ENCODE measurements at places on chromosomes 2 and 18. TPM values are rescaled to one million over a fixed set of nuclear protein-coding genes. Genes with fewer than 3 reads are reported as not detected.

GRCh38 chr2:39550701-39551285 is 113.7 kb upstream of the MAP4K3 start:
- DNase-seq = no peak

GRCh38 chr2:143148757-143149156 is 19.5 kb downstream of the ARHGAP15 start:
- no peak for DNase-seq

- DNase-seq = no peak
These were observed 24.9 kb upstream of the C1GALT1C1L start for GRCh38 chr2:43701111-43701510.

GRCh38 chr2:227623226-227623625 is 5.9 kb downstream of the SCYGR4 start:
- no peak for DNase-seq

DNA sequence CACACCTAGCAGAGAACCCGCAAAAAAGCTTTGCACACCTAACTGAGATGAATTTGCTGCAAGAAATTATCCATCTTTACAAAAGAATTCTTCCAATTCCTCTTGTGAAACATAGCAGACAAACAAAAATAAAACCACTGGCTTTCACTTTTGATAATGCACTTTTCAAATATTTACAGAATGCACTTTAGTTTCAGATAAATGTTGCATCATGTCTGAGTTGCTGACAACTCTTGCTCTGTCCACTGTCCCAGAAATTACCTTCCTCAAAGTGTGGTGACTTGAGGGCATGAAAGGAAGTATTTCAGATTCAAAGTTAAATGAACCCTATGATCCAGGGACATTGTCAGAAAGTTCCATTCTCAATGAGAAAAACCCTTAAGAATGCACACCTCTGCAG is 256.2 kb upstream of the PARD3B start:
- DNase-seq = no peak

Gene UGT1A7
- total RNA-seq = 7.7 TPM

Gene IL36G
- not detected for total RNA-seq

Gene TOGARAM2
- 0.31 TPM for total RNA-seq

Gene KCNE4
- total RNA-seq = 9.1 TPM

Gene CRYGD
- not detected for total RNA-seq
